Hindlimb muscle (tissue), 1 donor: ENCODE measurements at places on chromosomes 12 and 14.

- DNase-seq, result peak; percentile 78
Measured at GRCh38 chr12:20369305-20370013, 1.1 kb downstream of the PDE3A start.

- DNase-seq, result no peak
Measured at GRCh38 chr14:22748631-22749068, 17.8 kb upstream of the OXA1L start.

DNA sequence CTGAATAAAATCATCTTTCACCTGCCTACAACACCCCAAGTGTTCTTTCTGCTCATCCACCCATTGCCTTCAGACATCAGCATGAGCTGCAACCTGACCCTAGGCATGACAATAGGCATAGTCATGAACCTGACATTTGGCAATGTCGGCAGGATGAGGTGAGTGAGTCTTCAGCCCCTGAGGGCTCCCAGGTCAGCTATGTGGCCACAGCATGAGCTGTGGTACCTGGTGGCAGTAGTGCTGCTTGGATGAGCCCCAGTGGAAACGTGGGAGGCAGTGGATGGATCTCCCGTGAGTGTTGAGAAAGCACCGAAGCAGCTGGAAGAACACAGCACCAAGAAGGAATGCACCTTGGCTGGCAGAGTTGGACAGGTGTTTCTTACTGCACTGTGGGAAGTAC is 334.8 kb upstream of the FAR2 start:
- no peak for DNase-seq

DNA sequence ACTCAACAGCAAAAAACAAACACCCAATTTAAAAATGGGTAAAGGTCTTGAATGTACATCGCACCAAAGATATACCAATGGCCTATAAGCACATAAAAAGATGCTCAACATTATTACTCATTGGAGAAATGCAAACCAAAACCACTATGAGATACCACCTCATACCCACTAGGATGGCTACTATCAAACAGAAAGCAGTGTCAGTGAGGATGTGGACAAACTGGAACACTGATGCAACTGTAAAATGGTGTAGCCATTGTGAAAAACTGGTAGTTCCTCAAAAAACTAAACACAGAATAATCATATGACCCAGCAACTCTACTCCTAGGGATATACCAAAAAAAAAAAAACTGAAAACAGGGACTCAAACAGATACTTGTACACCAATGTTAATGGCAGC is 49.3 kb downstream of the CDK17 start:
- DNase-seq, result no peak

DNA sequence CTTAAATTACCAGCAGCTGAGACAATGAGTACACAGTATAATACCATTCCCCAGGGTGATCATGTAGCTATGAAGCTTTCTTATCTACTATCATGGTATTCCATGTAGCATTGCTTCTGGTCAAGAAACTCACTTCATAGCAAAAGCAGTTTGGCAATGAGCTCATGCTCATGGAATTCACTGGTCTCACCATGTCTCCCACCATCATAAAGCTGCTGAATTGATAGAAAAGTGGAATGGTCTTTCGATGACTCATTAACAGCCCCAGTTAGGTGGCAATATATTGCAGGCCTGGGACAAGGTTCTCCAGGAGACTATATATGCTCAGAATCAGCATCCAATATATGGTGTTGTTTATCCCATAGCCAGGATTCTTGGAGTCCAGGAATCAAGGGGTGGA is 553.7 kb downstream of the FOXG1 start:
- no peak for DNase-seq

DNA sequence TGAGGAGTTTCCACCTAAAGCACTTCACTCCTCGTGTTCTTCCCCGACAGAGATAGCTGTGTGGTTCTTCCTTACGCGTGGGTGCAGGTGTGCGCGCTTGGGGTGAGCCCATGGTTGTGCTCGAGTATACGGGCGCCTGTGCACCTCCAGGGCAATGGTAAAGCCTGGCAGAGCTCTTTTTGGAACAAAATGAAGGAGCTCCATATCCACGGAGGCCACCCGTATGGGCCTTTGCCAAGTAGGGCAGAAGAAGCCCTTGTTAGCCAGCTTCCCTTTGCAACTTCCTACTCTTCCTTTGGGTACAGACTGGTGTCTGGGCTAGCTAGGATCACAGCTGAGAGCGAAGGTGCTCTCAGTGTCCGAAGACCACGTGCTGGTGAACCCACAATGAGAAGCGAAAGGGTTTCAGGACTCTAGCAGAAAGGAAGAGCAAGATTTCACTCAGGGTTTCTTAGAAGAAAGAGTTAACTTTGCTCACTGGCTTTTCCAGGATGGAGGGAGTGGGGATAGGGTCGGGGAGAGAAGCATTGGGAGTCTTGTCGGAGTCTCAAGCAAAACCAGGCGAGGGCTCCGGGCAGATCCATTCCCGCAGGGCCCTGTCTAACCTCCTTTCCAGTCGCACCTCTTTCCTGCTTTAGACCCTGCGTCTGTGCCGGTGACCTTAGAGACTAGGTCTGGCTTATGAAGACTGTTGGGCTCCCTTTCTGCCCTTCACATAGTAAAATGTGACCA is 960 bp upstream of the LRFN5 start:
- DNase-seq, result peak; percentile 77
